ENCODE measurements at places on chromosomes 5 and 9.

DNA sequence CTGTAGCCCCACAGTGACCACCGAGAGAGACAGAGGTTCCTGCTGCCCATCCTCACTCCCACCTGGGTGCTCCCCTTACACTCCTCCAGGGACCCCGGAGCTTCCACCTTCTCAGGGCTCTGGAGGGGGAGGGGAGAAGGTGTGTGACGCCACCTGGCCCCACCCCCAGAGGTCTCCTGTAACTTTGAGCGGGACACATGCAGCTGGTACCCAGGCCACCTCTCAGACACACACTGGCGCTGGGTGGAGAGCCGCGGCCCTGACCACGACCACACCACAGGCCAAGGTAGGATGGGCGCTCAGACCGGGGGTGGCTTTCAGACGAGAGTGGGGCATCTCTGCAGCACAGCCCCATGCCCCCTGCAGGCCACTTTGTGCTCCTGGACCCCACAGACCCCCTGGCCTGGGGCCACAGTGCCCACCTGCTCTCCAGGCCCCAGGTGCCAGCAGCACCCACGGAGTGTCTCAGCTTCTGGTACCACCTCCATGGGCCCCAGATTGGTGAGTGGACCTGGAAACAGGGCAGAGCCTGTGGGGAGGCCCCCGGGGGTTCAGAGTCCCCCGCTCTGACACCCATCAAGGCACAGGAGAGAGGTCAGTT, 4.5 kb downstream of the MAMDC4 start:
- DNase-seq = peak; percentile 13

GRCh38 chr9:17005056-17005823, 129.6 kb upstream of the CNTLN start:
- DNase-seq = peak; percentile 47

DNA sequence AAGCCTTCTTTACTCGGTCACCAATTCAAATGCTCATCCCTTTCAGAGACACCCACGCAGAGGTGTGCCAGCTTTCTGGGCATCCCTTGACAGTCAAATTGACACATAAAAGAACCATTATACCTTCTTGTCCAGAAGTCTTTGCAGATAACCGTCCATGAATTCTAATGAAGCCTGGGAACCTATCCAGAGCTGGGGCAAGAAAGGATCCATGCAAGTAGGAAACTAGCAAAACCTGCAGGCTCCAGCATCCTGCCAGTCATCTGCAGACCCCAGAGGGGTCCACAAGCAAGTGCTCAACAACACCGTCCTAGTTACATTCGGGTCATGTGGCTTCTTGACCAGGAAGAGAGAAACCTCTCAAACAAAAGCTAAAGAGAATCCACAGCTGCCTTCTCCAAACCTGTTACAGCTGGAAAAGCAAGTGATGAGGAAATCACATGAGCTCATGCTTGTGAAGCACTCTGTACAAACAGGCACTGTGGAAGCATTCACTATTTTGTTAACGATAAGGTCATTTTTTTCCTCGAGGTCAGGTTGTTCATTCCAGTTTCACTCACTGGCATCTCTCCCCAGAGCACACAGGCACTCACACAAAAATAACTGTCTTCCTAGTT, 80.2 kb upstream of the DMRT1 start:
- no peak for DNase-seq

- DNase-seq = no peak
Measured at GRCh38 chr5:93603793-93604643, 21.0 kb downstream of the NR2F1 start.

- DNase-seq = no peak
Measured at GRCh38 chr5:136337788-136338187, 27.6 kb downstream of the TRPC7 start.

GRCh38 chr5:109743770-109744212, 54.1 kb downstream of the MAN2A1 start:
- no peak for DNase-seq

DNA sequence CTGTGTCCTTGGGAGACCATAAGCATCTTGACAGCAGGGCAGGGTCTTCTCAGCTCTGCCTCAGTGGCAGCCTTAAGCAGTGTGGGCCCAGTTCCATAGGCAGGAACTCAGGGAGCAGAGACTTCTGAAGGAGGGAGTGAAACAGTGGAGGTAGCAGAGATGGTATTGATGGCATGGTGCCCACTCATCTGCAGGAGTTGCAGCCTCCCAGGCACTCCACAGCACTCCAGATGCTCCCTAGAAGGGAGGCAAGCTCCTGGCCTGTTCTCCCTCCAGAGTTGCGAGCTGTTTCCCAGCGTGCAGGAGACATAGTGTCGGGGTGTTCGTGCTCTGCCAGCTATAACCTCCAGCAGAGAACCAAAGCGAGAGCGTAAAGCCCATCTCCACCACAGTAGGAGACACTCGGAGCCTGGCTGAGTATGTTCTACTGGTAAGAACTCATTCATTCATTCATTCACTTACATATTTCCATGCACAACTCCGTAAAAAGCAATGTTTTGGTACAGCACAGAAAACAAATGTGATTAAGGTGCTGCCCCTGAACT, 31.4 kb upstream of the UNC5A start:
- DNase-seq = no peak

DNA sequence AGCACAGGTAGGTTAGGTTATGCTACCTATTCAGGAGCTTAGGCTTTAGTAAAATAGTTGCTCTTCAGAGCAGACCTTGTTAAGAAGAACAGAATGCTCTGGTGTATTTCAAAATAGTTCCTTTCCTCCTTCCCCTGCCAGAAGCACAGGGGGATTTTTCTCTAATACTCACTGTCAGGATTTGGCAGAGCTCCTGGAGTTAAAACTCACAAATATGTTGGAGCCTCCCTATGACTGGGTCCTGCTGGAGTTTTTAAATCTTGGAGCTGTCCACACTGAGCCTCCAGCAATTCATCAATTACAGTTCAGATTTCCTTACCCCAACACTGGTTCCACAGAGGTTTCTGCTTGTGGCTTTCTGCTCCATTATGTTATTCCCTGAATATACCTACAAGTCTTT, 1233.8 kb upstream of the WWC1 start:
- DNase-seq = no peak

DNA sequence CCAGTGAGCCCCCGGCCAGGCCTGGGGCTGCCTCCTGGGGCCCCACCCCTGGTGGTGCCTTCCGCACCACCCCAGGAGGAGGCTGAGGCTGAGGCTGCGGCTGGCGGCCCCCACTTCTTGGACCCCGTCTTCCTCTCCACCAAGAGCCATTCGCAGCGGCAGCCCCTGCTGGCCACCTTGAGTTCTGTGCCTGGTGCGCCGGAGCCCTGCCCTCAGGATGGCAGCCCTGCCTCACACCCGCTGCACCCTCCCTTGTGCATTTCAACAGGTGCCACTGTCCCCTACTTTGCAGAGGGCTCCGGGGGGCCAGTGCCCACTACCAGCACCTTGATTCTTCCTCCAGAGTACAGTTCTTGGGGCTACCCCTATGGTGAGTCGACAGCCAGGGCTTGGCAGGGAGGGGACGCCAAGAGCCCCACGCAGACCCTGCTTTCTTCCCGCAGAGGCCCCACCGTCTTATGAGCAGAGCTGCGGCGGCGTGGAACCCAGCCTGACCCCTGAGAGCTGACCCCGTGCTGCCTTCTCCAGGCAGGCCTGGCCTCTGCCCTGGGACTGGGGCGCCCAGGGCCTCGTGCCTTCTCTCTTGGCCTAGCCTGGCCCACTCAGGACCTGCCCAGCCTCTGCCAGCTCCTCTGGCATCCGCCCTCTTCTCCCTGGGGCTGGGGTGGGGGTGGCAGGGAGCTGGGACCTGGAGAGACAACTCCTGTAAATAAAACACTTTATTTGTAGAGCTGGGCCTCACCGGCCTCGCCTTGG, 4.0 kb upstream of the EHMT1 start:
- no peak for DNase-seq

DNA sequence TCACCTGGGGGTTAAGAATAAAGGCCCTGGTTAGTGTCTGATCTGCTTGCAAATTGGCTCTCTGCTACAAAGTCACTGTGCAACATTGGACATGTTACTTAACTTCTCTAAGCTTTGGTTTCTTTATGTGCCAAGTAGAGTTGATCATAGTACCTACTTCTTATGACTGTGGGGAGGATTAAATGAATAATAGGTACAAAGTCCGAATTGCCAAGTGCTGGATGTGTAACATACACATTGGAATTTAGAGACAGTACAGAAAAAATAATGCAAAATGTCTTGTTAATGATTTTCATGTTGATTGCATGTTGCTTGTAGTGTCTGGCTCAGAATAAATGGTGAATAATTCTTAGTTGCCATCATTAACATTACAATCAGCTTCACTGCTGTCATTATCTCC, 2.2 kb downstream of the DOCK8 start:
- DNase-seq = no peak

DNA sequence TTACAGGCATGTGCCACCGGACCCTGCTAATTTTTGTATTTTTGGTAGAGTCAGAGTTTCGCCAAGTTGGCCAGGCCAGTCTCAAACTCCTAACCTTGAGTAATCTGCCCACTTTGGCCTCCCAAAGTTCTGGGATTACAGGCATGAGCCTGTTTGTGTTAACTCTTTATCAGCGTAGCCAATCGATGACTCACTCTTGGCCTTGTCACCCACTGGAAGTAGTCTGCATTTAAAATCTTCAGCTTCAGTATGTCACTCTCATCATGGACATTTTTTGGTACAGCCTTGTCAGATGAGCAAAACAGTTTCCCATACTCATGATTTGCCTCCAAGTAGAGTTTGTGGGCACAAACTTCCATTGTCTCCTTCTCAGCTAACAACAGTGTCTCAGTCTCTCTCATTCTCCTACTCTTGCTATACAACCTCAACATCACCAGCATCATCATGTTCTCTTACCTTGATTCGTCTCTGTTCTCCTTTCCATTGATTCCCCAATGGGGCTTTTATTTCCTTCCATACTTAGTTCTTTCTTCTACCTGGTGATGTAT, 22.5 kb downstream of the MUSK start:
- peak; percentile 18 for DNase-seq

DNA sequence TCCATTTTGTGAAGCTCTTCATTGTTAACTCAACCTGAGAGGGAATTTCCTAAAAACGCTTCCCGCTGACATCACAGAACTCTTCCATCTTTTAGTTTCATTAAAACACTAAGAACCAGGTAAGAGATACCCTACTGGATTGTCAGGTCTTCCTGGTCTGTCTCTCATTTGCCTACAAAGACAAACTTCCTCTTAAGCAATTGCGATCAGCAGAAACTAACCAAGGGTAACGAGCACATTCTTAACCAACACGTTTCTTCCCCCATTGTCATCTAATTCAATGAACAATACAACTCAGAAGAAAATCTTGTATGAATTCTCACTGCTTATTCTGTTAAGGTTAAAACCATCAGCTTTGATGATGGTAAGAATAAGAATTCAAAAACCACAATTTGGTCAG, 6.6 kb downstream of the FBXW11 start:
- DNase-seq = no peak

DNA sequence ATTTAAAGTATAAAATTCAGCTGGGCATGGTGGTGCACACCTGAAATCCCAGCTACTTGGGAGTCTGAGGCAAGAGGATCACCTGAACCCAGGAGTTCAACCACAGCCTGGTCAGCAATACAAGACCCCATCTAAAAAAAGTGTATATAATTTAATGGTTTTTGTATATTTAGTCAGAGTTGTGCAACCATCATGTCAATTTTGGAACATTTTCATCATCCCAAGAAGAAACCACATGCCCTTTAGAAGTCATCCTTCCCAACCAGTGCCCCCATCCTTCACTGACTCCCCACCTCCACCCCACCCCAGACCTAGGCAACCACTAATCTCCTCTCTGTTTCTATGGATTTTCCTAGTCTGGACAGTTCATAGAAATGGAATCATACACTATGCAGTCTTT, 18.8 kb upstream of the TEK start:
- no peak for DNase-seq

DNA sequence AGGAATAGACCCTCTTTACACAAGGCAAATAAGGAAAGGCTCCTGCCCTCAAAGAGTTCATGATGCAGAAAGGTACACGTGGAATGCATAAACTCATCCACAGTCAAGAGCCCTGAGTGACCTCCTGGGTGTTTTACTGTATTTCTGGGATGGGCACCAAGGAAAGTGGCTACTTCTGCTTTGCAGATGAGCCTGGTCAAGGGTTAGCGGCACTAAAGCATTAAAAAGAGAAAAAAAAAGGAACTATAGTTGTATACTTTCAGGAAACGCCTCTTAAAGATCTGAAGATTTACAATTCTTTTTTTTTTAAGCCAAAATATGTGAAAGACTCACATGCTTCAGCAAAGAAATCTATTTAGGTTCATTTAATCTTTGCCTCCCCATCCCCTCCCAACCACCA, 366.2 kb upstream of the PDE4D start:
- DNase-seq = no peak

- DNase-seq = no peak
Measured at GRCh38 chr5:81014348-81014747, 54.2 kb downstream of the RASGRF2 start.

GRCh38 chr5:177178733-177179304, 45.2 kb downstream of the NSD1 start:
- DNase-seq = no peak

GRCh38 chr5:60195083-60195482, 301.6 kb upstream of the PDE4D start:
- no peak for DNase-seq

DNA sequence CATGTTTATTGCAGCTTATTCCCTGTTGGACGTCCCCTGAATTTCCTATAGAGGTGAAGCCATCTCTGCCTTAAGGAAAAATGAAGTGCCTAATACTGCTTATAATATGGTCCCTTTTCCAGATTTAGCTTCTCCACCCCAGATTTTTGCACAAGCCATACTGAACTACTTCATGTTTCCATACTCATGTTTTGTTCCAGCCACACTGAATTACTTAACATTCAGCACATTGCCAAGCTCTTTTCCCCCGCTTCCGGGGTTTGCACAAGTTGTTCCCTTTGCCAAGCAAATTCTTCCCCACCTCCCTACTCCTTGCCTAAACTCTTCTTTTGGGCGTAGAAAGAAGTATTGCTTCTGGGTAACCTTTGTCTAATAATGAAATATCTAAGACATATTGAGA, 1.7 kb upstream of the CNTRL start:
- no peak for DNase-seq

GRCh38 chr5:39526914-39527477, 102.2 kb upstream of the DAB2 start:
- no peak for DNase-seq

- no peak for DNase-seq
Measured at GRCh38 chr9:137374131-137374845, 48.7 kb downstream of the EXD3 start.

DNA sequence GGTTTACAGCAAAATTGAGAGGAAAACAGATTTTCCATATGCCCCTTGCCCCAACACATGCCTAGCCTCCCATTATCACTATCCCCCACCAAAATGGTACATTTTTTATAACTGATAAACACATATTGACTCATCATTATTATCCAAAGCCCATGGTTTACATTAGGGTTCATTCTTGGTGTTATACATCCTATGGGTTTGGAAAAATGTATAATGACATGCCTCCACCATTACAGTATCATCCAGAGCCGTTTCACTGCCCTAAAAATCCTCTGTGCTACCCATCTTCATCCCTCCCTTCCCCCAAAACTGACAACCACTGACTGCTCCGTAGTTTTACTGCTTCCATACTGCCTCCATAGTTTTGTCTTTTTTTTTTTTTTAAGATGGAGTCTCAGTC, 111.1 kb downstream of the ACTL7B start:
- DNase-seq = no peak

GRCh38 chr5:13990896-13991295, 46.4 kb upstream of the DNAH5 start:
- no peak for DNase-seq

Data from BE2C (cell line).